Stimulated activated memory B cell treated with anti-CD40 and anti-IgM and Interleukin-4, amounts not matched to agents 10 μg/mL and 1 μg/mL and 100 μg/mL, for 72 hours (primary cell): ENCODE measurements at places on chromosomes 12 and 14.

- no peak for ATAC-seq
These were observed 180.6 kb downstream of the AACS start for GRCh38 chr12:125245581-125246557.

- no peak for ATAC-seq
These were observed 96.3 kb upstream of the BBS10 start for GRCh38 chr12:76444408-76444984.

- no peak for ATAC-seq
These were observed 64.0 kb downstream of the SPTSSA start for GRCh38 chr14:34398024-34398423.

DNA sequence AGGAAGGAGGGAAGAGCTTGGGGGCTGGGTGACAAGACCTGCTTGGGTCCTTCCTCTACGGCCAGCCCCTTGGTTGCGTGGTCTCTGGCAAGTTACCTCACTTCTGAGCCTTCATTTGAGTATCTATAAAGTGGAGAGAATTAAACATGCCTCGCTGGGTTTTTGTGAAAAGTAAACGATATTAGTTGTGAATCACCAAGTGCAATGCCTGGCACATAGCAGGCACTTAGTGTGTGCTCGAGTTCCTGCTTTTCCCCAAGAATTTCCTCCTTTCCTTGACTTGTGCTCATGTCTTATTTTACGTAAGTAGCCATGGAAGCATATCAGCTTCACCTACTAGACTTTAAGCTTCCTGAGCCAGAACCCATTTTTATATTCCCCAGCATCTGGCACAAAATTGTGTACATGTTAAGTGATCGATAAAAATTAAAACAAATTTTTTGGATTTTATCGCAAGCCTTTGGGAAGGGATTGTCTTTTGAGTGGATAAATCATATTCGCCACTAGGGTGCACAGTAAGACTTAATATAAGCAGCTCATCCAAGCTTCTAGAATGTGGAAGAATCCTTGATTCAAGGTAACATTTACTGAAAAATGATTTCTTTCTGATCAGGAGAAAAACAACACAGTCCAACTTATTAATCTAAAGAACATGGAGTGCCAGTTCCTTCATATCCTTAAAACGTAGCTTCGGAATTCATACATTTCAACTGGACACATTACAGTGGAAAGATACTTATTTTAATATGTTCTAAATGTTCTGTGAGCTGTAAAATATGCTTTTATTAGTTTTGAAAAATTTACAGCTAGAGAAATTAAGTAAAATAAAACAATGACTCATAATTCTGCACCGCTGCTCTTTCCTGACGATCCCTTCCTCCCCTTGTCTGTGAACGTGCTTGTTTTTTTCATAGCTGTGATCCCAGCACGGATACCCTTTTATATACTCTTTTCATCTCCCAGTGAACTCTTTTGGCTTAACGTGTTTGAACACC, 62.0 kb downstream of the SLC25A47 start:
- ATAC-seq, result no peak

- no peak for ATAC-seq
These were observed 46.3 kb upstream of the PTGDR start for GRCh38 chr14:52220924-52221811.

- ATAC-seq, result no peak
These were observed 31.5 kb downstream of the FBXL14 start for GRCh38 chr12:1562813-1563407.

- ATAC-seq, result no peak
These were observed 163.4 kb downstream of the GARIN6 start for GRCh38 chr12:99810718-99811593.

DNA sequence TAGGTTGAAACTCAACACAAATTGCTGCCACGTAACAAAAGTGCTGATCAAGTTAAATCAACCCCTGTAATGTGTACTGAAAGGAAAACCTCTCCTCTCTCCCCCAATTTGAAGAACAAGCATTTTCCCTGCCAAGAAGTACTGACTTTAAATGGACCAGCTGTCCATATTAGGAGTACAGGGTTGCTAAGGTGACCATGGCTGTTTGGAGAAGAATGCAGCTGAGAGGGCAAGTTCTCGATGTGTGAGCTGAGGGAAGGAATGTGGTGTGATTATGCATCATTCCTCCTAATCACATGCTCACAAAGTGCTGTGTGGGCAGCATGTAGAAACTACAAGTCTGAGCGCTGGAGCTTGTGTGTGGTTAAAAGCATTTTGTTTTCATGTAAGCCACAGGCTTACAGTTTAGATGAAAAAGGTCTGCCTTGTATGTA, 50.9 kb upstream of the CCT2 start:
- ATAC-seq, result peak; percentile 74

GRCh38 chr14:93926245-93926872, 785 bp upstream of the FAM181A start:
- no peak for ATAC-seq

- no peak for ATAC-seq
These were observed 196.5 kb upstream of the AMIGO2 start for GRCh38 chr12:47276253-47276620.

DNA sequence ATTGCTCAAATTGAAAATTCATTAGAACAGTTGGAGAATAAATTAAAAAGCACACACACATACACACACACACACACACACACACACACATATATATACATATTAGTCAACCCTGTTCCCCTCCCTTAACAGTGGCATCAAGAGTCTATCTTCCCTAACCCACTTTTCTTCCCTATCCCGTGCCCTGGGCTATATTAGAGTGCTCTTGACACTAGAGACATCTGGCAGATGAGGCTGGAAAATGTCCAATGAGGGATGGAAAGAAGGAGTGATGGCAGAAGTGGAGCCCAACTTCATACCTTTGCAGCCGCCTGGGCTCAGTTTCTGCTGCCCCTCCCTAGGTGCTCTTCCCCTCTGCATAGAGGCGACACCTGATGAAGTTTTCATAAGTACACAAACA, 172.4 kb upstream of the NUDT4 start:
- no peak for ATAC-seq

- no peak for ATAC-seq
These were observed 2.3 kb upstream of the GPR162 start for GRCh38 chr12:6819106-6820030.

- no peak for ATAC-seq
These were observed 101.1 kb downstream of the CRADD start for GRCh38 chr12:93778306-93778705.

DNA sequence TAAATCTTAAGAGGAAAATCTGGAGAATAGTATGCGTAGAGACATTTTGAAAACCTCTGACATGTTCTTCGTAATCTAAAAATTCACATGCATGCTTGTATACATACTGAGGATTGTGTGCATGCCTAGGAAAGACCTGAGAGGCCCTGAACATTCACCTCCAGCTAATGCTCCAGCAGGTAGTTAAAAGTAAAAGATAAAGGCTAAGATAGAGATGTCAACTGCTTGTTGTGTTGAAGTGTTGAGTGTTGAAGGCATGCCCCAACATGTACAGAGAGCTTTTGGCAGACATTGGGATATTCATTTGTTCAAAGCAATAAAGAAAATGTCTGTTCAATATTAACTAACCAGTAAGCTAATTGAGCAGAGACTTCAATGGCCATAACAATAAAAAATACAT, 118.6 kb upstream of the SYT1 start:
- ATAC-seq, result no peak

GRCh38 chr14:36217732-36218131, 41.2 kb upstream of the PTCSC3 start:
- no peak for ATAC-seq

GRCh38 chr14:52078095-52078531, 9.3 kb upstream of the NID2 start:
- no peak for ATAC-seq

DNA sequence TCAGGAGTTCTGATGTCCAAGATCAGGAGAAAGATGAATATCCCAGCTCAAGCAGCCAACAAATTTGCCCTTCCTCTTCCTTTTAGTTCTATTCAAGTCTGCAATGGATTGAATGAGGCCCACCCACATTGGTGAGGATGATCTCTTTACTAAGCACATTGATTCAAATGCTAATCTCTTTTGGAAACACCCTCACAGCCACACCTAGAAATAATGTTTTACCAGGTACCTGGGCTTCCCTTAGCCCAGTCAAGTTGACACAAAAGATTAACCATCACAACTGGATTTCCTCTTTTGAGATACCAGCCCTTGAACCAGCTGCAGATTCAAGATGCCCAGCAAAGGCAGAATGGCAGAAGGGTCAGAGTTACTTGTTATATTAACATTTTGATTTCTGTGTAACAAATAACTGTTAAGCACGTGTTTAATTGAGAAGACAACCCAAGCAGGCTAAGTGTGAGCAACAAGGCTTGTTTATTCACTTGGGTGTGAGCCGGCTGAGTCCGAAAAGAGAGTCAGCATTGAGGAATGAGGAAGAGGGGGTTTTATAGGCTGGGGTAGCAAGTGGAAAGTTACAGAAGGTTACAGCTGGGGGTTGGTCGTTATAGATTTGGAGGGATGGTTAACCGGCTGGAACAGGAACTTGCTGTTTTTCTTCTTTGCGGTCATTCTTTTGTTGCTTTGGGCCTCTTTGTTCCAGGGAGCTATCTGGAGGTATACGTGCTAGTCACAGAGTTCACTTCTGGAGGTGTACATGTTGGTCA, 180.3 kb downstream of the EMP1 start:
- no peak for ATAC-seq

DNA sequence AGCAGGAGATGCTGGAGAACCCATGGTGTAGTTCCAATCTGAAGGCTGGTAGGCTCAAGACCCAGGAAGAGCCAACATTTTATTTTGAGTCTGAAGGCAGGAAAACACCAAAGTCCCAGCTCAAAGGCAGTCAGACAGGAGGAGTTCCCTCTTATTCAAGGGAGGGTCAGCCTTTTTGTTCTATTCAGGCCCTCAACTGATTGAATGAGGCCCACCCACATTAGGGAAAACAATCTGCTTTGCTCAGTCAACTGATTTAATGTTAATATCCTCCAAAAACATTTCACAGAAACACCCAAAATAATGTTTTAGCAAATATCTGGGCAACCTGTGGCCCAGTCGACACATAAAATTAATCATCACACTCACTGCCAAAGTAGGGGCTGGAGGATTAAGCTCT, 130.8 kb downstream of the LMNTD1 start:
- ATAC-seq, result no peak

GRCh38 chr12:53561590-53561953, 54.3 kb upstream of the NPFF start:
- ATAC-seq, result no peak

DNA sequence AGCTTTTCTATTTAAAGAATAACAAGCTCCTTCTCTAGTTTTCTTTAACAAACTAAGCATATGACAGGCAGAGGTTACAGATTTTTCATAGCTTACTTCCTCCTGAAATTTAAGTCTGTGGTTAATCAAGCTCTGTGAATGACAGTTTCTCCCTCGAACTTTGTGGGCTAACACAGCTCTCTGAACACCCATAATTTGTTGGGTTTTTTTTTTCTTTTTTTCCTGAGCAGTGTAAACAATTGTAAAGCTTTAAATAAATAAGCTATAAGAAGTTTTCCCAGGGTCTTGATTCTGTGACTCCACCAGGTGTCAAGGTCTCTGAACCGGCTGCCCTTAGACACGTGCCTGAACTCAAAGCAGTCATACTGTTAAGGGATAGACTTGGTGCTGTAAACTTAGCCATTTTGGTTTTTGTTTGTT, 128.1 kb upstream of the AMIGO2 start:
- peak; percentile 90 for ATAC-seq

DNA sequence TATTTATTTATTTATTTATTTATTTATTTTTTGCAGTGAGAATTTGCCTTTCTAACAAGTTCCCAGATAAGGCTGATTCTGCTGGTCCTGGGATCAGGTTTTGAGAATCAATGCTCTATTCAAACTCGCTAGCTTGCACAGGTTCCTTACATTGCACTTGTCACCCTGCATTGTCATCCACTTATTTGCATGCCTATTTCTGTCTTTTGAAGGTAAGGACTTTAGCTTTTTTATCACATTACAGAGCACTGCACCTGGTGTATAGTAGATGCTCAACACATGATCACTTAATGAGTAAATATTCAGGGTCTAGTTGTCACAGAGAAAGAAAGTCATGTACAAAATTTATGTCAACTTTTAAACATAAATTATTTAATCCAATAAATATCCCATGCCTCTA, 219.7 kb upstream of the BTG1 start:
- ATAC-seq, result no peak

DNA sequence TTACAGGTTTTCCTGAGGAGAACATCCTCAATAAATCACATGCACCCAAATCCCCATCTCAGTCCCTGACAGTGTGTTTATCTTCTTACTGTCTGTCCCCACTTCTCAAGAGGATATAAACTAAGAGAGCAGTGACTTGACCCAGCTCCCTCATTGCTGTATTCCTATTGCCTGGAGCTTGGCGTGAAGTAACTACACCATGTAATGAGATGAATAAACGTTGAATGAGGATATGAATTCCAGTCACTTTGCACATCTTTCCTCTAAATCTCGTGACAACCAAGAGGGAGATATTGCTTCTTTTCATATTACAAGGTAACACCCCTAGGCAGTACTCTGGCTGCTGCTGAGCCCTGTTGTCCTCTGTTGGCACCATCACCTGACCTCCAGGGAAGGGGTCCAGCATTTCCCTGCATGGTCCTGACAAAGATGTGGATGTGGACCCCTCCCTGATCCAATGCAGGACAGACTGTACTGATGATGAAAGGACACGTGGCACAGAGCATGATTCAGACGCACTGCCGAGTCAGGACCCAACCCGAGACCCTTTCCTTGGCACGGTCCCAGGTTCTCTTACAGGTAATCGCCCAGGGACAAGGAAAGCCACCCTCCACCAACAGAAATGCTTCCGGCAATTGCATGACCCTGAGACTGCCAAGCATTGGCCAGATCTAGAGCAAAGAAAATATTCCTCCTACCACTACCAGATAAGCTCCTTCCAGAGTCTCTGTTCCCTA, 47.7 kb upstream of the CPM start:
- ATAC-seq, result no peak

- ATAC-seq, result no peak
These were observed 19.5 kb upstream of the NUBPL start for GRCh38 chr14:31541702-31542101.

DNA sequence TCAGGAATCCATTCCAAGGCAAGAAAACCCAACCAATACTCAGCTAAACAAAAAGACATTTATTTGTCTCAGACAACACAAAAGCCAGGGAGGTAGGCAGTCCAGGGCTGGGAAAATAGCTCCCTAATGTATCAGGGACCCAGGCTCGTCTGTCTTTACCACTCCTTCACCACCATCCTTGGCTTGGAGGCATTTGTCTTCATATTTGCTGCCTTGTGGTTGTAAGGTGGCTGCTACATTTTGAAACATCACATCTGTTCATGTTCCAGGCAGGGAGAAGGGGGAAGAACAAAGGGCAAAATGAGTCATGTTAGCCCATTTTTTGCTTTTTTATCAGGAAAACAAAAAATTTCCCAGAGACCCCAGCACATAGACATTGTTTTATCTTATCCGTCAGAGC, 44.8 kb upstream of the PCED1B start:
- ATAC-seq, result no peak
